Stimulated activated CD4-positive, alpha-beta T cell treated with anti-CD3 and anti-CD28 coated beads, Interleukin-4, amount 100 ng/mL, for 24 hours (primary cell): ENCODE measurements at places on chromosomes 1 and 21.
A peak's percentile ranks its signal among the peaks of the same experiment; 100 is the strongest.

DNA sequence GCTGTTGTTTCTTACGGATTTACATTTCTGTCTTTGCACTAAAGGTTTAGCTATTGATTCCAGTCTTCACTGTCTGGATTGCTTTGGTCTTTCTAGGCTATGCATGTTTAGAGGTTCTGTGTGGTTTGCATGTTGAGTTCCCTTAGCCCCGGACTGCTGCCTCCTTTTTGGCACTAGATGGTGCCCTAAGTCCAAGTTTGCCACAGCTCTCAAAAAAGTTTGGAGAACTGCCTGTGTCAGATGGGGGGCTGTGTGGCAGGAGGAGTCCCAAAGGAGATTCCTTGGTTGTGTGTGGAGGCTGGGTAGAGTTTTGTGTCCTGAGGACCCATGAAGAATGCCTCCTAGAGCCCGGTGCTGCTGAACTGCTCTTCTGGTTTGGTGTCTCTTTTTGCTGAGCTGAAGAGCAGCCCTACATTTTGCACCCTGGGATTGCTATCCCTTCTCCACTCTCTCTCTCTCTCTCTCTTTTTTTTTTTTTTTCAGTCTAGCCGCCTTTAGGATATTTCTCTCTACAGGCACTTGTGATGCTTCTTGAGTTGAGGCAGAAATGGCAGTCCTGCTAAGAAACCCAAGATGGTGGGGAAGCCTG, 74.4 kb downstream of the PTGS2 start:
- peak; percentile 13 for DNase-seq

DNA sequence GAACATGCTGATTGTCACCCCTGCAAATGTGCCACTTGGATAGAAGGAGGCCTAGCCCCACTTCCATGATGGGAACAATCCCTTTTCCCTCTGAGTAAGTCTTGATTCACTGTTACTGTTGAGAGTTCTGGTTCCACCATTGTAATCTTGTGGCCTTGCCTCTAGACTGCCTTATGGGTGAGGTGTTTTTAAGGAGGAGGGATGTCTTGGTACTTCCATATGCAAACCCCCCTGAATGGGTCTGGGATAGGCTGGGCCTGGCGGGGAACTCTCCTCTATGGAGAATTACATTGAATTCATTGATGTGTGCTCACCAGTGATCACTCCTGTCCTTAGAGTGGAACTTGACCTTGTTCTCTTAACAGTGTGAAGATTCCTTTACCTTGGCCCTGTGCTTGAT, 5.8 kb downstream of the GALNT2 start:
- DNase-seq, result no peak

DNA sequence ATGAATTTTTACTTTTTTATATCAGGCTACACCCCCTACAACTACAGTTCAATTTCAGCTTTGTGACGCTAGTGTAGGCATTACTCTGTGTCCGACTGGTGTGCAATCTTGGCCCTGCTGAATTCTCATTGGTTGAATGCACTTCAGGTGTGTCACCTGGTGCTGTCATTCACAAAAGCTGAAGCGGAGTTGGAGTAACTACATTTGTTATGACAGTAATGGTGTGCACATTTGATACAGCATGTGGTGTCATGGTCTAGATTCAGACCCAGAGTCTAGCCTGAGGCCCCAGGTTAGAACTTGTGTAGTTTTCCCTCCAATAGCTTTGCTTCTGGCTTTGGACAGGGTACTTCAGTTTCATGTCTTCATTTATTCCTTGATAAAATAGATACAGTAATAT, 88.7 kb downstream of the C1orf94 start:
- no peak for DNase-seq

DNA sequence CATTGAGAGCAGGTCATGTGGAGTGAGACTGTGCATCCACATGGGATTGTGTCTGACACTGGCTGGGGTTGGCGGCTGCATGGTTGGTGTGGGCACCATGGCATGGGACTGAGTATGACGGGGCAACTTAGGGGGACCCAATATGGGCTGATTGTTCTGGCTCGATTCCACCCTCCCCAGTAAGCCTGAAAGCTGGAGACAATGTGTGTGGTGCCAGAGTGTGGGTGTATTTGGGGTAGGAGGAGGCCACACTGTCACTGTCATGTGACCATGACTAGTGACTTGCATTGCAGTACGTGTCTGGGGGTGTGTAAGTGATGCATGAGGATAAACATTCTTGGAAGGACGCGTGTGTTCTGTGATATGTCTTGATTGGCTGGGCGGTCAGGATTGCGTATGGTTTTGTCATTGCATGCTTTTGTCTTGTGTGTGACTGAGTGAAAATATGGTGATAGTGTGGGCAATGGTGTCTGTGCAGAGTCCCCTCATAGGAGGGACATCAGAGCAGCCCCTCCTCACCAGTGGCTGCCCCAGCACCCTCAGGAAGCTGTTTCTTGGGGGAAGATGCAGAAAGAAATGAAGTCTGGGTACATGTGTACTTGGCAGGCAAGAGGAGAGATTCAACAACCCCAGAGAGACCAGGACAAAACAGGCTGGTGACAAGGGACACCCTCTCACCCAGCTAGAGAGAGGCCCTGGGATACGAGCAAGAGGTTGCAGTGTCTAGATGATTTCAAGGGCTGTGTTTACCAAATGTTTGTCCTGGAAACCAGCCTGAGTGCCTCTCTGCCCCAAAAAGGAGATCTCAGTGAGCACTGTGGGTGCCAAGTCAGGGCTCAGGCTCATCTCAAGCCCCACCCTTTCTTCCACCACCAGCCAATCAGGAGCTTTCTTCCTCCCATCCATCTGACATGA, 36.3 kb downstream of the SDC3 start:
- DNase-seq, result no peak

- DNase-seq, result no peak
These were observed 21.6 kb downstream of the ZBTB17 start for GRCh38 chr1:15954316-15954715.

DNA sequence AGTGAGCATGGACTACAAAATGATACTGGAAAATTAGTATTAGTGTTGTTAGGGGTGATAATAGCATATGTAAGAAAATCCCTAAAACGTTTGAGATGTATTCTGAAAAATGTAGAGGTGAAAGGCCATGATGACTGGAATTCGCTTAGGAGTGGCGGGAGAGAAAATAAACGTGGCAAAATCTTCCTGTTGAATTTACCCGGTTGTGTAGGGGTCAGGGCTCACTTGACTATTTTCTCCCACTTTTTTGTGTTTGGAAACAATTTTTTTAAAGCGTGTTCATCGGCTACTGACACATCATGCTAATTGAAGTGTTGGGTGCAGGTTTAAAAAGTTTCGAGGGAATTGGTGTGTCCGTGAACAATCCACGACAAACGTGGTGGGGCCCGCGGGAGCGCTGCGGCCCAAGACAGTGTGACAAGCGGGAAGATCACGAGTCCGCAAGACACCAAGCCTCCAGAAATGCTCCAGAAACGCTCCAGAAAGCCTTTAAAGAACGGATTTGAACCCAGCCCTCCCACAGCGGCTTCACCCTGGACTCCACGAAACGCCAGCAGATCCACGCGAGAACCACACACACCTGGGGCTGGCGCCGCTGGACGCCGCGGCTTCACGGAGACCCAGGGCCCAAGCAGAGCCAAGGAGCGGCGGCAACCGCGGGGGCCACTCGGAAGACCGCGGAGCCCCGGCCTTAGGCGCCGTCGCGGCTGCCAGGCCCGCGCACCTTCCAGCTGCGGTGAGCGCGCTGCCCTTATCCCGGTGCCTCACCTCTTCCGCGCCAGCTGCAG, 573 bp downstream of the PSMG1 start:
- DNase-seq, result no peak

DNA sequence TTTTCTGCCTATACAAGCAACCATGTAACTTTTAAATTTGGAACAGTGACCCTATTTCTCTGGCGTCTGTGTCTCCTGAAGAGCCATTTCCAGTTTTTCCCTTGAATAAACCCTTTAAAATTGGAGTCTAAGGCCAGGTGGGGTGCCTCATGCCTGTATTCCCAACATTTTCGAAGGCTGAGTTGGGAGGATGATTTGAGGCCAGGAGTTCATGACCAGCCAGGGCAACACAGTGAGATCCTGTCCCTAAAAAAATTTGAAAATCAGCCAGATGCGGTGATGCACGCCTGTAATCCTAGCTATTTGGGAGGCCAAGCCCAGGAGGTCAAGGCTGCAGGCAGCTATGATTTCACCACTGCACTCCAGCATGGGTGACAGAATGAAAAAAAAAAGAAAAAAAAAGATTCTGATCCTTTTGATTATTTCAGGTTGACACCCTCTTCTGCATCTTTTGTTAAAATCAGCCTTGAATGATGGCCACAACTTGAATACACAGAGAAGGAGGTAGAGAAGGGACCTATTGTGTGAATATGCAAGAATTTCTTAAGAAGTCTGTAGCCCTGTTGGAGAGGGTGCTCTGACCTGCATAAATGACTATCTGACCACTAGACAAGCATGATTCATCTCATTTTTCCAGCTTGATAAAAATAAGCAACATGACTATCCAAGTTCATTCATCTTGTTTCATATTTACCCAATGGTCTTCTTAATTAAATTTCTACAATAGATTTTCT, 40.2 kb upstream of the PARP1 start:
- DNase-seq, result no peak

DNA sequence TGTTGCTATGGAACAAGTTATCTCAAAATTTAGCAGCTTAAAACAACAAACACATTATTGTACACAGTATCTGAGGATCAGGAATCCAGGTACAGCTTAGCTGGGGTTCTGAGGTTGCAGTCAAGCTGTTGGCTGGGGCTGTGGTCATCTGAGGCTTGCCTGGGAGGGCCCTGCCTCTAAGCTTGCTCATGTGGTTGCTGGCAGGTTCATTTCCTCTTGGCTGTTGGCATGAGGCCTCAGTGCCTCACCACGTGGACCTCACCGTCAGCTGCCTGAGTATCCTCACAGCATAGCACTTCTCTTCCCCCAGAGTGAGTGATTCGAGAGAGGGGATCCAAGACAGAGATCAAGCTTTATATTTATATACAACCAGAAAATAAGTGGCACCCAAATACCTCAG, 18.6 kb downstream of the NTPCR start:
- DNase-seq, result no peak

- no peak for DNase-seq
These were observed 34.3 kb upstream of the SIM2 start for GRCh38 chr21:36664662-36664990.

DNA sequence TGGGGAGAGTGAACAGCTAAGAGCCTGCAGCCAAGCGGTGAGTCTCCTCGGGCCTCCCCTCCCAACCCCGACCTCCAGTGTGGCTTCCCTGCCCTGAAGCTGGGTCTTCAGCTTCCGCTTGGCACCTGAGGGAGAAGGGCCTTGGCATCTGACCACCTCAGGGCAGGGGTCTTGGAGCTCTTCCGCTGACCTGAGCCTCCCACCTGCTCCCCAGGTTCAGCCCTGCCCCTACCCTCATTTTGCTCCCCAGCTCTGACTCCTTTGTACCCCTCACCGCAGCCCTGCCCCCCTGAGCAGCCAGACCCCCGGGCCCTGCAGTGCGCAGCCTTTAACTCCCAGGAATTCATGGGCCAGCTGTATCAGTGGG, 4.9 kb downstream of the ADAMTSL4 start:
- no peak for DNase-seq

GRCh38 chr21:16084776-16085364, 355.1 kb downstream of the USP25 start:
- no peak for DNase-seq

- no peak for DNase-seq
These were observed 91.1 kb downstream of the SLC44A5 start for GRCh38 chr1:75519651-75520427.

- DNase-seq, result no peak
These were observed 10.7 kb upstream of the GATAD2B start for GRCh38 chr1:153933430-153933829.

GRCh38 chr1:16231331-16232315, 5.4 kb downstream of the CPLANE2 start:
- DNase-seq, result no peak

DNA sequence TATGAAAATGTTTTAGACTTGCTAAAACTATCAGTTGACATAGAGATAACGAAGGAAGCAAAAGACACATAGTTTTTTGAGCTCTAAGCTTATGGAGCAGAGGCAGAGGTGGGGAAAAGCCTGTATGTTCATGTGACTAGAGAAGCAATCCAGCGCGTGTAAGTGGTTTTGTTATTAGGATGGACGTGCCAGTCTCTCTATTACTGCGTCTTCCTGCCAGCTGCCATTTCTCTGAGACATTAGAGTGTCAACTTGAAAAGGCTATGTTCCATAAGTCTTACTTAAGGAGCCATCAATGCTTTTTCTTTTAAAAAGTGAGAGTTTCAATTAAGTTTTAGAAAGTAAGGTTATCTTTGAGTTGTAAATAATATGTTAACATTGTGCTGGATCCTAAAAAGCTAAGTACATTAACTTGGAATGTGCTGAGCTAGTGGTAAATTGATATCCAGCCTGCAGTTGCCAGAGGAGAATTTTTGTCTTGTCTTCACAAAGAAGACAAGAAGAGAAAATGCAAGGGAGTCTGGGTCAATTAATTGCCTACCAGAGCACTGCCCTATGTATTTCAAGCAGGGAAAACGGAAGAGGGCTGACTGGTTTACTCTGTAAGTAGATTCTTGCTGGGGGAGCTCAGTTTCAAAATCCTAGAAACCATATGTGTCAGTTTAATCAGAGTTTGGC, 161.8 kb upstream of the B3GALT2 start:
- no peak for DNase-seq

- DNase-seq, result no peak
These were observed 32.2 kb upstream of the KHDRBS1 start for GRCh38 chr1:31981456-31981839.

GRCh38 chr21:36929622-36930021, 36.8 kb downstream of the HLCS start:
- DNase-seq, result no peak

- DNase-seq, result no peak
These were observed 51.4 kb upstream of the RGS1 start for GRCh38 chr1:192524223-192524622.

- DNase-seq, result no peak
These were observed 118.2 kb downstream of the LEPR start for GRCh38 chr1:65538664-65539063.

GRCh38 chr1:236451796-236452373, 57.8 kb downstream of the EDARADD start:
- peak; percentile 42 for DNase-seq

DNA sequence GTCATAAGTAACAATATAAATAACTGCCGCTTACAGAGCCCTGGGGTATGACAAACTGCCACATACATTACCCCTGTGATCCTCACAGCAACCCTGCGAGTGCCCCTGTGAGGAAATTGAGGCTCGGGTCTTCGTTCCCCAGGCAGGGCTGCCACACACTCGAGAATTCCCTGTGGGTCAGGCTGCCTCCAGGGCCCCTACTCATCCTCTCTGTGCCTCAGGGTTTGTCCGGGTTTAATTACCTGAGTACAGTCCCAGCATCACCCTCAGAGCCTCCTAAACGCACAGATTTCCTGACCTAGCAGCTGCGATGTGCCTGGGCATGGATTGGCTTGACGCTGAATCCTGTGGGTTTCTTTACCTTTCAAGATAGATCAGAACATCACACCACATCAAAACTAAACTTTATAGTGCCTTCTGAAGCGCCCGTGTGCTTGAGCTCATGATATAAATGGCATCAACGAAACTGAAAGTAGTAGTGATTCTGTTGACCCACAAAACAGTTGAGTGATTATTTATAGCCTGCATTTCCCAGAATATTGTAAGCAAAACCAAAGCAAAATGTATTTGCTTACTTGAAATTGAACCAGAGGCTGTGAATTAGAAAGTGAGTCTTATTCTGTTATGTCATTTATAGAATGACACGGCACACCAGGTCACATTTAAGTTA, 14.0 kb downstream of the SLC37A1 start:
- peak; percentile 54 for DNase-seq
